ENCODE measurements at places on chromosomes 6 and 20. TPM values are rescaled to one million over a fixed set of nuclear protein-coding genes. Genes with fewer than 3 reads are reported as not detected.

Gene ARMC2
- 0.56 TPM for total RNA-seq

Gene C20orf202
- total RNA-seq: 0.05 TPM

Gene ZNF512B
- 10.5 TPM for total RNA-seq

Gene SOD2
- total RNA-seq: 25.5 TPM

Gene WFDC2
- total RNA-seq: 4.9 TPM

Gene EMILIN3
- total RNA-seq: not detected

Gene GTSF1L
- total RNA-seq: not detected

Gene ELOVL4
- 8.8 TPM for total RNA-seq

Gene CST2
- total RNA-seq: not detected
